ENCODE measurements at places on chromosomes 2 and 18. TPM values are rescaled to one million over a fixed set of nuclear protein-coding genes. Genes with fewer than 3 reads are reported as not detected.

DNA sequence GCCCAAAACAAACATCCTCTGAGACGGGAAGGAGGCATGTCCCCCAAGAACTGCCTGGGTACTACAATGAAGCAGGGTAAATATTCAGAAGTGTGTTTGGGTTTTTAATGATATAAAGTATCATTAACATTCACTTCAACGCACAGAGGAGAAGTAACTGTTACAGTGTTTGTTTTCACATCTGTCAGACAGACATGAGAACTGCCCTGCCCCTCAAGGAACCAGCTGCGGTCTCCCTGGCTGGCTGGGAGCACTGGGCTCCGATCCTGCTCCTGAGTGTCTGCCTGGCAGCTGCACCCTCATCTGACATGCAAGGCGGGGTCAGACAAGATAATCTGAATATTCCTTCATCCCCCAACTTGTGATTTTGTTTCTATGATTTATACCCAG, 75.6 kb downstream of the MBP start:
- peaks cover 45% of the 10 kb centered on the region for H3K4me1 ChIP-seq
- no peak for DNase-seq
- peak overlapping the region; percentile 18 for H3K4me3 ChIP-seq

The MDH1B gene
- not detected for total RNA-seq

DNA sequence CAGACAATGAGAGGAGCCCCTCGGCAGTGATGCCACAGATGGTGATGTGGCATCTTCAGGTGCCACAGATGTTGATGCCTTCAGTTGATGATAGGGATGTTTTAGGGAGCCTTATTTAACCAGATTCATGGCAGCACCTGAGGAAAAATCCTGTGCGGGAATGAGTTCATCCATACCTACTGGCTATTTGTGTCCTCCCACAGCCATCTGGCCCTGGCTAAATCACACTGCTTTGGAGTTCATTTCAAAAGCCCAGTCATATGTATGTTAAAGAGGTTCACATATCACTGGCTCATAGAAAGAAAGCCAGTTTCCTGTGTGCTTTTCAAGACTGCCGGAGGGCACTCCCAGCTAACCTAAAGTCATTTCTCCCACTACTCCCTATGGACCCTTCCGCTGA, 131.3 kb downstream of the MCFD2 start:
- H3K4me1 ChIP-seq = peaks cover 16% of the 10 kb centered on the region
- H3K27me3 ChIP-seq = no peaks in the 10 kb centered on the region
- no peak overlapping the region for H3K4me3 ChIP-seq

DNA sequence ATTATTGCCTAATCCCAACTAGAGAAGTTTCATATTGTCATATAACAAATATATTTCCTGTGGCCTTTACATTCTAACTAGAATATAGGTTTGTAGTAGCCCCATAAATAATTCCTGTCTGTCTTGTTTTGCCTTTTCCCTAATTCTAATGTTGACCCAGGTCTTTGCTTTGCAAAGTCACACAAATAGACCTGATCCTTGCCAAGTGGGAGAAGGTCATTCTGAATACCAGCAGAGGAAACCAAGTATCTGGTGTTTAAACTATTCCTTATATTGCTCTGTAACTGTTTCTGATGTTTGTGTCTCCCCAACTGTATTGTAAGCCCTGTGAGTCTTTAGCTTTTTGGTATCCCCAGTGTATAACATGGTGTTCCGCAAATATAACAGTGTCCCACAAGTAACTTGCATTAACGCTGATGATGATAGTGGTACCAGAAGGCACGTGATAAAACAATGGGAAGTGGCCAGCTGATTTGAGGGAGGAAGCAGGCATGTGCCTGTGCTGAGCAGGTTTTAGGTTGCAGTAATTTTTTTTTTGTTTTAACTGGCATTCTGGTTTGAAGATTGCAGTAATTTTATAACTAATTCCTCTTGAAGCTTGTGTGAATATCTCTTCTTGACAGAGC, 11.1 kb downstream of the HADHB start:
- no peak for DNase-seq
- no peaks in the 10 kb centered on the region for H3K27me3 ChIP-seq
- H3K4me3 ChIP-seq = no peak overlapping the region
- H3K4me1 ChIP-seq = no peaks in the 10 kb centered on the region

The SH3RF3 gene
- 37.4 TPM for total RNA-seq

- H3K4me1 ChIP-seq = no peaks in the 10 kb centered on the region
- DNase-seq = no peak
- no peak overlapping the region for H3K27ac ChIP-seq
- no peaks in the 10 kb centered on the region for H3K36me3 ChIP-seq
- H3K4me3 ChIP-seq = no peak overlapping the region
Observed at GRCh38 chr2:137002896-137003295, 237.6 kb downstream of the THSD7B start.

- no peak overlapping the region for H3K27ac ChIP-seq
- no peaks in the 10 kb centered on the region for H3K36me3 ChIP-seq
- peak; percentile 25 for DNase-seq
- no peaks in the 10 kb centered on the region for H3K4me1 ChIP-seq
- H3K4me3 ChIP-seq = no peak overlapping the region
Observed at GRCh38 chr2:172995323-172996244, 80.1 kb upstream of the MAP3K20 start.

DNA sequence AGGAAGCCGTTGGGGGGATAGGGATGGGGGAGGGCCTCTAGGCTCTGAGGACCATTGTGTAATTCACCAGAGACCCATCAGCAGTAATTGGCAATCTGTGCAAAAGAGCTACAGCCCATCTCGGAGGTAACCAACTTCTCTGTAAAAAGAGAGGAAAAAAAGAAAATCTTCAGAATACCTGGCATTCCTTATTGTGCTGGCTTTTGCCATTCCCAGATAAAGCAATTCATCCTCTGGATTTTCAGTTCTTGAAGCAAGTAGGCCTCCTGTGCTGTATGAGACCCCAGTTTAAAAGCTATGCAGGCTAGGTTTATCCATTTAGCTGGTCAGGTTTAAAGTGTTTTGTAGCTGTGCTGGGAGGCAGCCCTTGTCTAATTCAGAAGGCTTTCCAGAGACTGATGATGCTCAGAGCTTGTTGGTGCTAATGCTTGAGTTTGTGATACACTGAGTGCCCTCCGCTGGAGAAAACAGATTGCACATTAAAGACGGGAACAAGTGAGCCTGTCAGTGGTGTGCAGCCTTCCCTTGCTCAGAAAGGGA, at the start of gene LRRTM4:
LRRTM4 (minus strand) TSS at position 446 of the 540 bp plus-strand sequence.
- DNase-seq = no peak
- H3K36me3 ChIP-seq = no peaks in the 10 kb centered on the region
- no peaks in the 10 kb centered on the region for H3K27me3 ChIP-seq
- H3K27ac ChIP-seq = no peak within 1 kb of the TSS
- H3K4me3 ChIP-seq = no peak within 1 kb of the TSS
- no peaks in the 10 kb centered on the region for H3K4me1 ChIP-seq

The ELOA2 gene
- total RNA-seq = not detected

The NCKAP5 gene
- total RNA-seq = 1.9 TPM

GRCh38 chr2:138601458-138602165, 100.0 kb downstream of the SPOPL start:
- H3K27me3 ChIP-seq = no peaks in the 10 kb centered on the region
- DNase-seq = no peak
- H3K4me1 ChIP-seq = no peaks in the 10 kb centered on the region

The RGPD3 gene
- 0.27 TPM for total RNA-seq

DNA sequence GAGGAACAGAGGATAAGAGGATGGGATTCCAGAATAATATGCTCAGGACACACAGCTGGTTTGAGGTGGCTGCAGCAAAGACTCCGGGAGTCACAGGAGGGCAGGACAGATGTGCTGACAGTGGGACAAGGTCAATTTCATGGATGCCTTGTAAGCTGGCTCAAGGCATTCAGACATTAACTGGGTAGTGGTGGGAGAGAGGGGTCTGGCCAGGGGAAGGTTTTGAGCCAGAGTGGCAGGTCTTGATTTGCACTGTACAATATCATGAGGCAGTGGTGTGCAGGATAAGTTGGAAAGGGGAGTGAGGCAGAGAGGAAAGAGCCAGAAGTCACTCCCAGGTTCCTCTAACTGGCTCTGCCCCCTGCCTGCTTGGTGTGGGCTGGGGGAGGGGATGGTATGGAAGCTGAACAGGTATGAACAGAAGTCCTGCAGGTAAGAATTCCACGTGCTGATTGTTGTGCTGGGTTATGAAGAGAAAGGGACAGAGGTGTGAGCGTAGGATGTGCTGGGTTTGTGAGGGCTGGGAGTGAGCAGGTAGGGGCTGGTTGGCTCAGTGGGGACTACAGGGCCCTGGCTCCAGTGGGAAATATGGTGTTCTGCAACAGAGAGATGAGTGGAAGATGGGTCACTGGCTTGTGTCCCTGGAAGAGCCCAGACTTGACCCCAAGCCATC, 141.7 kb upstream of the COPS8 start:
- no peaks in the 10 kb centered on the region for H3K27me3 ChIP-seq
- H3K4me1 ChIP-seq = no peaks in the 10 kb centered on the region
- H3K4me3 ChIP-seq = no peak overlapping the region
- H3K27ac ChIP-seq = no peak overlapping the region
- no peaks in the 10 kb centered on the region for H3K36me3 ChIP-seq

DNA sequence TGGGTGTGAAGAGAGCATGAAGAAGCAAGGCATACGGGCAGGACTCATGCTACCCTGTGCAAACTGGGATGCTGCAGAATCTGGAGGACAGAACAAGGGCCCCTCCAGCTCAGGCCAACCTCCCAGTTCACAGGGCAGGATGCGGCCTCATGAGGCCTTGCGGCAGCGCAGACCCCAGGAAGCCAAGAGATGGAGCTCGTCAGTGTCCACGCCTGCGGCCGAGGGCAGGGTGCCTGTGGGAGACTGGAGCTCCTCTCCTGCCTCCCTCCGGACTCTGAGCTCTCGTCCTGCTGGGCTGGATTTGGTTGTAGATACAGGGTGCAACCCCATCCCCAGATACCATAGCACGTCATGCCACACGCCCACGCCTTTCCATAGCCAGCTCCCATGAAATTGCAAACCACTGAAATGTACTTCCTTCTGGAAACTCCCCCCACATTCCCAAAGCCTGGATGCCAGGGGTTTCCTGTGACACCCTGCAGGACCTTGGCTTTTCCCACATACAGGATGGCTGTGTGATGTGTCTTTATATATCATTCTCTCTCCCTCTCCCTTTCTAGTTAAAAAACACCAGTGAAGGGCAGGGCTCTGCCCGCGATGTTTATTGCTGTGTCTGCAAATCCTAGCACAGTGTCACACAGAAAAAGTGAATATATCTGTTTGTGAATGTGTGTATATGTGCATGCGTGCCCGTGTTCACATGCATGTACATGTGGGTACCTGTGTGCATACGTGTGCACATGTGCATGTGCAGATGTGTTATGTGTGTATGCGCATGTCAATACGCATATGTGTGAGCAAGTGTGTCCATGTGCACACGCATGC, 12.3 kb upstream of the SNTG2 start:
- no peaks in the 10 kb centered on the region for H3K27me3 ChIP-seq
- H3K4me1 ChIP-seq = no peaks in the 10 kb centered on the region
- DNase-seq = no peak
- H3K36me3 ChIP-seq = no peaks in the 10 kb centered on the region

GRCh38 chr2:212392043-212392442, 146.6 kb downstream of the ERBB4 start:
- H3K27ac ChIP-seq = no peak overlapping the region
- no peaks in the 10 kb centered on the region for H3K27me3 ChIP-seq
- no peaks in the 10 kb centered on the region for H3K36me3 ChIP-seq
- no peak for DNase-seq
- no peak overlapping the region for H3K4me3 ChIP-seq

All from thoracic aorta (tissue), 2 donors.